ENCODE measurements at places on chromosomes 7 and 10.

- no peak for DNase-seq
Observed at GRCh38 chr7:3138997-3139396, 95.3 kb upstream of the CARD11 start.

DNA sequence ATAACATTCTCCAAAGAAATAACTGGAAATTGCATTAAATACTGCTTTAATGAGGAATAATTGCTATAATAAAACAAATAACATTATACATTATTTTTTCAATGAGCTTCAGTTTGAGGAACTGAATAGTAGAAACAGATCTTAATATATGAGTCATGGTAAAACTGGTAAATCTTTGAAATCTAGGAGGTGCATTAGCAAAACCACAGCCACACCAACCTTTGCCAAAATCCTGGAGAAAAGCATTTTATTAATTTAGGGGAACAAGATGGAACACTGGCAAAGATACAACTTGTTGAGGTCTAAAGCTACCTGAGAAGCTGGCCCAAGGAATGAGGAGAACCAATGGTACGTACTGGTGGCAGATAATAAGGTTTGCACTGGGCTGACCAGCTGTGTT lies 5.4 kb upstream of the ASL start:
- no peak for DNase-seq

GRCh38 chr7:139829025-139829774 lies at the start of gene TBXAS1:
TBXAS1 (plus strand) TSS chr7:139829264; CDS start chr7:139829391, 127 bp downstream.
- DNase-seq, result no peak

- no peak for DNase-seq
Observed at GRCh38 chr7:40659231-40659630, 524.4 kb downstream of the SUGCT start.

DNA sequence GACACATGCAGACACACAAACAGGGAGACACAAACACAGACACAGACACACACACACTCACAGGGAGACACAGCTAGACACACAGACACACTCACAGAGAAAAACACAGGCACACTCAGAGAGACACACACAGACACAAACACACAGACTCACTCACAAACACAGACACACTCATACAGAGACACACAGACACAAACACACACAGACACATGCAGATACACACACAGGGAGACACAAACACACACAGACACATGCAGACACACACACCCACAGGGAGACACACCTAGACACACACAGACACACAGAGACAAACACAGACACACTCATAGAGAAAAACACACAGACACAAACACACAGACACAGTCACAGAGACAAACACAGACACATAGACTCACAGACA lies 67.9 kb downstream of the ADARB2 start:
- DNase-seq, result no peak

- no peak for DNase-seq
Observed at GRCh38 chr10:8069108-8069507, 14.6 kb downstream of the GATA3 start.

DNA sequence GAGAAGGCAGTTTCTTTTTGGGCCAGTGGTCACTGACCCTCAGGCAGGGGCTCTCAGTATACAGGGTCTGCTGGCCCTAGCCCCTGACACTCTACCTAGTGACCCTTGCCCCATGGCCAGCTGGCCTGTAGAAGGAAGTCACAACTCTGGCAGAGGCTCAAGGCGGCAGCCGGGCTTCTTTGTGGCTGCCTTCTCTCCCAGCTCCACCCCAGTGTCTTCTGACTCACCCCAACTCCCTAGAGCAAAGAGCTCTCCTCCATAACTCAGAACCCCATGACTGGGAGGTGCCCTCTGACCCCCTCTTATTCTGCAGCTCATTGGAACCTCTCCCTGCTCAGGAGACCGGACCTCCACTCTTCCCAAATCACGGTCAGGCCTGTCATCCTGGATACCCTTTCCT lies 358.2 kb downstream of the FGFR2 start:
- DNase-seq, result no peak

DNA sequence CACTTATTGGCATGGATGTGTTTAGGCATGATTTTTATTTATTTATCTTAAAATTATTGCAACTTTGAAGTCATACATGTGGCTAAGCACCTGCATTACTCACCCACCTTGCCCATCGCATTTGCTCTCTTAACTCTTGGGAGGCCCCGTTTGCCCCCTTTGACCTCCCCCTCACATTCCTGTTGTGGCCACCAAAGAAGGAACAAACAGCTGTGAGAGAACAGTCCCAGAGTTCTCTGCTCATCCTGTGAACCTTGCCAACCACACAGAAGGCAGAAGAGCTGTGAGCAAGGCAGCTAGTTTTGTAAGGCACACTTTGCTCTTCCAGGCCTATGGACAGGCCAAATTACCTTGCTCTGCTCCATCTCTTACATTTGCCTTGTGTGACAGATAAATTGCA lies 23.6 kb upstream of the FGL2 start:
- no peak for DNase-seq

- DNase-seq, result no peak
Observed at GRCh38 chr7:2621061-2621828, 10.5 kb upstream of the TTYH3 start.

DNA sequence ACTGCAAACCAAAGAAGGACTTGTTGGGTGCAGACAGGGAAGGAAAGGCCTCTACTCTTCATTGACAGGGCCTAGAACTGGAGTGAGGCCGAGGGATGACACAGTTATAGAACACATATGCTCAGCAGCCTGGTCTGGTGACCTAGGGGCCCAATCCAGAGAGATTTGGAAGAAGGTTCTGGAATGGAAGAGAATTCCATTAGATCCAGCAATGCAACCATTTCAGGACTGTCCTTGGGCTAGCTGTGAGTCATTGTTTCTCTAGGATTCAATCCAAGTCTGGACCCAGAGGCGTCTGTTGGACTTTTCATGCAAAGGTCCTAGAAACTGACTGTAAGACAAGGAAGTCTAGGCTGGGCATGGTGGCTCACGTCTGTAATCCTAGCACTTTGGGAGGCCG lies 59.2 kb downstream of the WIPF3 start:
- DNase-seq, result peak; percentile 23

Measured in HS-5 (cell line).